ENCODE measurements at places on chromosomes 5 and 9.
A peak's percentile ranks its signal among the peaks of the same experiment; 100 is the strongest.

- DNase-seq, result peak; percentile 18
Observed at GRCh38 chr5:178113141-178113787, at the start of gene N4BP3. Gene N4BP3, plus strand, starts transcription at chr5:178113532. Its CDS starts 6,052 bp downstream, at chr5:178119584.

DNA sequence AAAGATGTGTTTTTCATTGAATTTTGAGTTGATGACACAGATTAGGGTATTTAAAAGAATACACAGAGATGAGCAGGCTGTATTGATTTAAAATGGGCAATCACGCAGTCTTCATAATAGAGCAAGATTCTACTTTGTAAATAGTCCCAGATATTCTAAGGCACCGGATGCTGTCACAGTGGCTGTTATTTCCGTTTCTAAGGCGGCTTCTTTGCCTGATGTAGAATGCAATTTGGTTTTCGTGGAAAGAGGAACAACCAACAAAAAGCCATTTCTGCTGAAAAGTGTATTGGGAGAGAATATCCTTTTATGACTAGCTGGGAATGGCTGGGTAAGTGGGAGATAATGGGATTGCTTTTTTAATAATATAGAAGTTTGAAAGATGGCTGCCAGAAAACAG is 17.5 kb downstream of the PRKACG start:
- DNase-seq, result no peak

GRCh38 chr5:31036411-31036810 is 157.1 kb upstream of the CDH6 start:
- peak; percentile 81 for DNase-seq

DNA sequence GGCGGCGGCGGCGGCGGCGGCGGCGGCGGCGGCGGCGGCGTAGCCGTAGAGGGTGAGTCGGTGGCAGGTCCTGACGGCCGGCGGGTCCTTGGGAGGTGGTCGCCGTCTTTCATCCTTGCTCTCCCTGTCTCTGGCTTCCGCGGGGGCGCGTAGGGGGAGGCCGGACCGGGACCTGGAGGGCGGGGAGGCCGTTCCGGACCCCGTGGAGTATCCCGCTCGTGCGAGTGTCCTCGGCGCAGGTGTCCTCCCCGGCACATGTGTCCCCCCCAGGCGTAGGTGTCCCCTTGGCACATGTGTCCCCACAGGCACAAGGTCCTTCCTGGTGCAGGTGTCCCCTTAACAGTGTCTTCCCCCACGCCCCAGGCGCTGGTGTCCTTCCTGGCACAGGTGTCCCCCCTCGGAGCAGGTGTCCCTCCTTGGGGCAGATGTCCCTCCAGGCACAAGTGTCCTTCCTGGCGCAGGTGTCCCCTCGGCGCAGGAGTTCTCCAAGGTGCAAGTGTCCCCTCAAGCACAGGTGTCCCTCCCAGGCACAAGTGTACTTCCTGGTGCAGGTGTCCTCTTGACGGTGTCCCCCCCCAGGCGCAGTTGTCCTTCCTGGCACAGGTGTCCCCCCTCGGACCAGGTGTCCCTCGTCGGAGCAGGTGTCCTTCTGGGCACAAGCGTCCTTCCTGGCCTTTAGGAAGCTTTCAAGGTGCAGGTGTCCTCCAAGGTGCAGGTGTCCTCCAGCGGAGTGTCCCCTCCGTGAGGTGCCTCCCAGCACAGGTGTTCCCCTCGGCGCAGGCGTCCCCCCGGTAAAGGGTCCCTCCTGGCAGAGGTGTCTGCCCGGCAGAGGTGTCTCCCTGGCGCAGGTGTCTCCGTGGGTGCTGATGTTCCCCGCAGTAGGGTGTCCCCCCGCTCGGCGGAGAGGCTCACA is 519 bp downstream of the EXOC3 start:
- no peak for DNase-seq

- peak; percentile 2 for DNase-seq
Observed at GRCh38 chr5:129951039-129951438, 46.8 kb downstream of the CHSY3 start.

- DNase-seq, result peak; percentile 53
Observed at GRCh38 chr5:76791461-76791860, 27.4 kb upstream of the F2RL1 start.

DNA sequence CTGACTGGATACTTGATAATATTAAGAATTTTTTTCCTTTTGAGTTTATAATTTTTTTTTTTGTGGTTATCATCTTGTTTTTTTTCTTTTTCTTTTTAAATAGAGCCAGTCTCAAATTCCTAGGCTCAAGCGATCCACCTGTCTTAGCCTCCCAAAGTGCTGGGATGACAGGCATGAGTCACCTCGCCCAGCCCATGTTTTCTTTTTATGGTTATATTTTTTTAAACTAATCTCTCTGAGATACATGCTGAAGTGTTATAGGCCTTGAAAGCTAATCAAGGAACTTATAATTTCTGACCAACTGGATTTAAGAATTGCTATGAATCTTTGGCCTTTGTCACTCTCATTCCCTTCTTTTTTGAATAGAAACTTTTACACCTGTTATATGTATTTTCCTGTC is 6.8 kb upstream of the AMACR start:
- DNase-seq, result no peak

DNA sequence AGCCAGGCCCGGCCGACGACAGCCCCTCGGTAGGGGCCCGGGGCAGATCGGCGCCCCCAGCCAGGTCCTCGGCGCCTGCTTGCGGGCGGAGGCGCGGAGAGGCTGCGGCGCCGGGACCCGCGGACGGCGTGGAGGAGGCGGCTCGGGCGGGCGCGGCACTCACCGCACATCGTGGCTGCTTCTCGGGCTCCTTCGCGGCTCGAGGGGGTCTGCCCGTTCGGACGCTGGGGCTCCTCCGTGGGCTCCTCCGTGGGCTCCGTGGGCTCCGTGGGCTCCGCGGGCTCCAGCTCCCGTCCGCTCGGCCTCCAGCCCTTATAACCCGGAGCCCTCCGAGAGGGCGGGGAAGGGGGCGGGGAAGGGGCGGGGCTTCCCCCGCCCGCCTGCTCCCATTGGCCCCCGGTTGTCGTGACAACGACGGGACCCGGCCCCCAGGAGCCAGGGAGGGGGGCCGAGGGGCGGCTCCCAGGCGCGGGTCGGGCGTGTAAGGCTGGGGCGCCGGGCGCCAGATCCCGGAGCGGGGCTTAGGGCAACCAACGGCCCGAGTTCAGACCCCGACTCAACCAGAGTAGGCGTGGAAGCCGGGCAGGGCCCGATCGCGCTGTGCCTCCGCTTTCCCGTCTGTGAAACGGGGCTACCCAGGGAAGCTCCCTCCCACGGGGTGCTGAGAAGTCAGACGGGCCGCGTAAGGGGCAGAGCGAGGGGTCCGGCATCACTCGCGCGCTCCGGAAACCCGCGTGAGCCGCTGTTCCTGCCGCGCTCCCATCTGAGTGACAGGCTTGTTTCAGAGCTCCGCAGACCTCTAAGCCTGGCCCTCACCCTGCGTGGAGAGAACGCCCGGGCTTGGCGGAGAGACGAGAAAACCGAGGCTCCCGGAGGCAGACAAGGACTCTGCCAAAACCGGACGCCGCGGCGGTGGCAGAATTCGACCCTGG is at the start of gene GFPT2:
Gene GFPT2 (minus strand): TSS at position 289 of the 932 bp plus-strand sequence. CDS start 119 bp downstream, at position 170.
- DNase-seq, result peak; percentile 73

GRCh38 chr5:137360607-137361006 is 138.5 kb downstream of the SPOCK1 start:
- no peak for DNase-seq
